ENCODE measurements at places on chromosomes 6 and 20.

DNA sequence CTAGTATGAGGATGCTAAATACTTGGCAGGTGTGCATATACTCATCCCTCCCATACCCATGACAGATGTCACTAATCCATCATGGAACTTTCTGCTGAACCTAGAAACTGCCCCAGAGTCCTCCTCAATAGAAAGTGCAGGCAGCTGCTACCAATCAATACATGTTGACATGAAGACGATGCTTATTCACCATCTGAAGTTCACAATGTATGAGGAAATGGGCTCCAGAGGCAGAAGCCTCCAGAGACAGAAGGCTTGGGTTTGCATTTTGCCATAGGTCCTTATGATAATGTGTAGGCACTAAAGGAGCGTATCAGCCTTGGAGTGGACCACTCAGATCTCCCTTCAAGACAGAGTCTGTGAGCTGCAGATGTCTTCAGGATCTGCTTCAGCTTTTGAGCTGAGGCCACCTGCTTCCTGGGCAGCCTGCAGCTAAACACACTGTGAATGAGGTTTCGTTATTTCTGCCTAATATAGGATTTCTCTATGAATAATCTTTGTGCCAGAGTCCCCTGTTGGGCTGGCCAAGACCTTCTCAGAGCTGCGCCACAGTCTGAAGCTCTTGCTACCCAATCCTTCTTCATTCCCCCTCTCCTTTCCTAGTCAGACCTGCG is 7.5 kb upstream of the KIAA1755 start:
- DNase-seq = no peak

GRCh38 chr6:116111552-116112528 is 11.2 kb downstream of the NT5DC1 start:
- DNase-seq = no peak

GRCh38 chr6:85236636-85237035 is 213.2 kb upstream of the NT5E start:
- no peak for DNase-seq

GRCh38 chr6:75268988-75269354 is 15.6 kb downstream of the TMEM30A start:
- DNase-seq = no peak

DNA sequence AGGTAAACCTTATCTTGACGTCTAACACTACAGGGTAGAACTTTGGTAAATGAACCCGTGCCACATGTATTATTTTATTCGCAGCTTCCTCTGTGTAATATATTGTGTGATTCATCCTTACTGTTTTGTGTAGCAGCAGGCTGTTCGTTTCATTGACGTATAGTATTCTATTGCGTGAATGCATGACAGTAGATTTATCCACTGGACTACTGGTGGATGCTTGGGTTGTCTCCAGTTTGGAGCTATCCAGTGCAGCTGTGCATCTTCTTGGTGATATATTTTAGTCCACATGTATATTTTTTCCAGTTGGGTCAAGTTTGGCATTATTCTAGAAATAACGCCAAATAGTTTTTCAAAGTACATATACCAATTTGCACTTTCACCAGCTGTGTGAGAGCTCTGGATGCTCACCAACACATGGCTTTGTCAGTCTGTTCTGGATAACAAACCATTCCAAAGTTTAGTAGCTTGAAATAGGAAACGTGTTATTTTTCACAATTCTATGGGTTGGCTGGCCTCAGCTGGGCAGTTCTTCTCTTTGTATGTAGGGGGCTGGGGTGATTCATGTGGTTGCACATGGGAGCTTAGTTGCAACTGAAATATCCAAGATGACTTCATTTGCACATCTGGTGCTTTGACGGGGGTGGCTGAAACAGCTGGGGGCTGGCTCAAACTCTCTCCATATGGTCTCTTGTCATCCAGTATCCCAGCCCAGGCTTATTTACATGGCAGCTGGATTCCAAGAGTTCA is 9.3 kb downstream of the ECT2L start:
- DNase-seq = no peak

- no peak for DNase-seq
Measured at GRCh38 chr20:62662422-62662821, 20.1 kb downstream of the SLCO4A1 start.

Data from stimulated activated CD8-positive, alpha-beta memory T cell treated with anti-CD3 and anti-CD28 coated beads, Interleukin-7, amount 100 ng/mL, for 1 hour (primary cell).